ENCODE measurements at places on chromosomes 12 and 14.

GRCh38 chr12:25906651-25907340 is 51.7 kb upstream of the RASSF8 start:
- DNase-seq: no peak

DNA sequence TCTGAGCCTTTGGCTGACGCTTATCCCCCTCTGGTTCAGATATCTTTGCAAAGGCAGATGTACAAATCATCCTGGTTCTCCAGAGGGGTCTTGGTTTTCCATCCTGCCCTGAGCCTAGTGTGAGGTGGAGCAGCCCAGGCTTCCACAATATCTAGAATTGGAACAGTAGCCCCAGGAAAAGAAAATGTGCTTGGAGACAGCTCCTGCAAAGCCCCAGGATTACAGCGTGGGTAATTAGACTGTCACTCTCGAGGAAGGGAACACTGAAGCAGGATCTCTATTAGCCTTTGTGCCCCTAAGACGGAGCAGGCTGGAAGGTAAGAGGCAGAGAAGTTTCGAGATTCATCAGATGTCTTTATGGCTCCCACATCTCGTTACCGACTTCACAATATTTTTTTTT is 59.4 kb downstream of the TMEM132C start:
- no peak for DNase-seq

- DNase-seq: no peak
These were observed 9.6 kb upstream of the TEP1 start for GRCh38 chr14:20422886-20423285.

- DNase-seq: no peak
These were observed 312.2 kb upstream of the DIO3 start for GRCh38 chr14:101248840-101249675.

- no peak for DNase-seq
These were observed 71.9 kb upstream of the KRR1 start for GRCh38 chr12:75583355-75583754.

GRCh38 chr12:114420182-114420943 is 14.4 kb upstream of the TBX5 start:
- DNase-seq: no peak

- no peak for DNase-seq
These were observed 184.9 kb downstream of the NRXN3 start for GRCh38 chr14:78355109-78355508.

GRCh38 chr12:39830852-39831520 is 211.4 kb upstream of the ABCD2 start:
- DNase-seq: no peak

DNA sequence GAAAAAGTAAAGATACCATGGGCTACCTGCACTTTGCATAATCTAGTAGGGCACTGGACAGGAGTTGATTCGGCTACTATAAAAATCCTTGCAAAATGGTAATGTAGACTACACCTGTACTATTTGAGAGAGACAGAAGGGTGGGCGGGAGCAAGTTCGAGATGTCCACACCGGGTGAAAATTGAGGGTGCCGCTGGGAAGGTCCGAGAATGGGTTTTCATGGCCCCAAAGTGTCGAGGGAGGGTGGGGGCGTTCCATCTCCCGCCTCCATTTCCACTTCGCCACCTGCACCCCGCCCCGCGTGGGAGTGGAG is 648 bp downstream of the SNX6 start:
- no peak for DNase-seq

GRCh38 chr14:85978582-85979250 is 448.8 kb downstream of the FLRT2 start:
- DNase-seq: no peak

GRCh38 chr12:49023812-49024211 is 5.2 kb upstream of the PRKAG1 start:
- DNase-seq: no peak

DNA sequence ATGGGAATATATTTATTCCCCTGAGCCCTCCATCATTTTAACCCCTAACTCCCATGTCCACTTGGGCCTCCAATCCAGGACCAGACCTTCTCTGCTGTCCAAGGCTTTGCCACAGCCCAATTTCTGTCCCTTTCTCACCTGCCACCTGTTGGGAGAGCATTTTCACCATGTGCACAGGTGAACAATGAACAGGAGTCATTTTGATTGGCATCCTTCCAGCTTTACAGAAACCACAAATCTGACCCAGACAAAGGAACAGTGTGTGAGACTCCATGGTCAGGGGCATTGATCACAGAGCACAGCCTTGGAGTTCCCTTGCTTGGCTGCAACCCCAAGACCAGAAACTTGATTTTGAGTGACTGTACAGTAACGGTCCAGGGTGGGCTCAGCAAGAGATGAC is 91.9 kb downstream of the CRACR2A start:
- DNase-seq: no peak

- DNase-seq: no peak
These were observed 570.6 kb downstream of the BCL11B start for GRCh38 chr14:98701377-98701776.

GRCh38 chr12:78331181-78331580 is 500.5 kb downstream of the NAV3 start:
- no peak for DNase-seq

- DNase-seq: no peak
These were observed 81.2 kb downstream of the PITPNM2 start for GRCh38 chr12:123069436-123070266.

DNA sequence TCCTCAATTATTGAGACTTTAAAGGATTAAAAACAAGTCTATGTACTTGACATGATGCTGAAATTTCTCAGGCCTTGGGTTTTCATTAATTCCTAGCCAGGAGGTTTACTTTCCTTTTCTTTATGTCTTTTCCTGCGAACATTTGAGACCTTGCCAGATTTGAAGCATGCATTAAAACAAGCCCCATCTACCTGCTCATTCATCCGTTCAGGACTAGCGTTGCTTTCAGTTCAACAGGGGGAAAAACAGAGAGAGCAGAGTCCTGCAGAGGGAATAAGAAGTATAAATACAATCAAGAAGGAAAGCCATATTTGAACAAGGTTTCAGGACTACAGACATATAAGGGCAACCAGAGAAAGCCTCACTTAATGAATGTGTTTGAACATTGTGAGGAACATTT is 542.4 kb downstream of the DIO2 start:
- no peak for DNase-seq

GRCh38 chr12:122614839-122615238 is 87.8 kb downstream of the KNTC1 start:
- no peak for DNase-seq

GRCh38 chr14:95331708-95332408 is 12.2 kb upstream of the CLMN start:
- DNase-seq: no peak

DNA sequence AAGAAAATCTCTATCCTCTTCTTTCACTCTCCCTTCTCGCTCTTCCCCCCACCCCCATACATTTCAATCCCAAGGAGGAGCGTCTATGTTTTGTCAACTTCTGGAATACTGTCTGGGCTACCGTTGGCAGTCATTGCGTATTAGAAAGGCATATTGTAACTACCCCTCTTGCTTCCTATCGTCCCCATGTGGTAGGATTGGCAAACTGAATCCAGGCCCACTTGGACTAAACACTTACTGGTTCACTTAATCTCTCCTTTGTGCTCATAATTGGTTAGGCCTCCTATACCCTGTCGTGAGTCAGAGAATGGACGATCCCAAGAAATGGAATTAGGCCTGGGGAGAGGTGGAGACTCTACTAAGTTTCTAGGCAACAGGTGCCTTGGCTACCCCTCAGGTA is 68.8 kb upstream of the SLC8A3 start:
- DNase-seq: peak; percentile 27

GRCh38 chr14:90301668-90302090 is 30.1 kb downstream of the NRDE2 start:
- DNase-seq: no peak

DNA sequence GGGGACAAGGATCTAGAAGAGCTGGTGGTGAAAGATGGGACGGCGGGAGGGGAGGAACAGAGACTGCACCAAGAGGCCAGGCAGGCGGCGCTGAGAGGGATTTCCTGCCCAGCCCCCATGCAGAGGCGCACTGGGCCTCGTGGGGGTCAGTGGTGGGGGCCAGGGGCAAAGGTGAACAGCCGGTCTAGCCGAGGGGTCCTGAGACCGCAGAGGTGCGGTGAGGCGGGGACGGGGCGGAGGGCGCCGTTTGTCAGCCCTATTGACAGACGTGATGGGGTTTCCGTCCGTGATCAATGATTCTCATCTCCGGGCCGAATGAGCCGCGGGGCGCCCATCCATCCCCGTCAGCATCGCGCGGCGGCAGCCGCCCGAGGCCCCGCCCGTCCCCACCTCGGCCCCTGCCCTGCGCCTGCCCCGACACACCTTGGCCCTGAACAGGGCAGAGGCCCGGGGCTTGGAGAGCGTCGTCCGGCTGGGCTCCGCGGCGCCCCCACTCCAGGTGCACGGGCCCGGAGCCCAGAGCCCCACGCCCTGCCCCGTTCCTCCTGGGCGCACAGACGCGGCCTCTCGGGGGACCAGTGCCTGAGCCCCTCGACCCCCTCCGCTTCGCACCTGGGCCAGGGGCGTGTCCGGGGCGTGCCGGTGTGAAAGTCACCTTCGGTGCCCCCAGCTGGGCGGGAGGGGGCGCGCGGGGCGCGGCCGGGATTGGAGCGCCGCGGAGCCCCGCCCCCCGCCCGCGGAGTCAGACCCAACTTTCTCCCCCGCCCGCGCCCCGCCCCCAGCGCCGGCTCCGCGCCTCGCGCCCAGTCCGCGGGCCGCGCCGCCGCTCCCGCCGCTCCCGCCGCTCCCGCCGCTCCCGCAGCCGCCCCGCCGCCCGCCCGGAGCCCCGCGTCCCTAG is at the start of gene NXPH4:
Gene NXPH4, plus strand, starts transcription at position 781 of the 898 bp plus-strand sequence. CDS start 176 bp downstream, outside the sequence.
- peak; percentile 60 for DNase-seq

DNA sequence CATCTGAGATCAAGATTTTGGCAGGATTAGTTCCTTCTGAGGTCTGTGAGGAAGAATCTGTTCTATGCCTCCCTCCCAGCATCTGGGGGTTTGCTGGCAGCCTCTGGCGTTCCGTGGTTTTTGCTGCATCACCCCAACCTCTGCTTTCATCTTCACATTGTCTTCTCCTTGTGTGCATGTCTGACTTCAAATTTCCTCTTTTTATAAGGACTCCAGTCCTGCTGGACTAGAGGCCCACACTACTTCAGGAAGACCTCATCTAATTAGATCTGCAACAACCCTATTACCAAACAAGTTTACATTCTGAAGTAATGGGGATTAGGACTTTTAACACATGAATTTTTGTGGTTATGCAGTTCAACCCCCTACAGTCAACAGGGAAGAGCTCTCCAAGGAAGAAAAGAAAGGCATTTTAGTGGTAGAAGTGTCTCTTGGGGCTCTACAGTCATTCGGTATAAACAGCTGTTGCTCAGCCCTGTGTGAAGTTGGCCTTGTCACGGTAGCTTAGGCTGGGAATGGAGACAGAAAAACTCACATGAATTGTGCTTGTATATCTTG is 89.7 kb downstream of the CAND1 start:
- DNase-seq: no peak

DNA sequence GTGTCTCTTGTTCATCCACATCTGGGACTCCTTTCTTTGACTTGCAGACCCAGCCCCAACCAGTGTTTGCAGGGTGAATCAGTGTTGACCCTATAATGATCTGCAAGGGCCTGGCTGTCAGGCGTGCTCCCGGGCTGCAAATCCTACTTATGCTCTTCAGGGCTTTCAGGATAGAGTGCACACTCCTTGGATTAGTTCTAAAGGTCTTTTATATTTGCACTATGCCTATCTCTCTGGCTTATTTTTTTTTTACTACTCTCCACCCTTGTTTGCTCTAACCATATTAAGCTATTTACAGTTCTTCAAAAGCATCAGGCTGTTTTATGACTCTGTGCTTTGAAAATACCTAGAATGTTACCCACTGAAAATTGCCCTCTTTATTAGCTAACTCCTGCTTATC is 4.3 kb upstream of the PRICKLE1 start:
- DNase-seq: no peak
